Breast epithelium (tissue), 4 donors: ENCODE measurements at places on chromosomes 11 and 22. TPM values are rescaled to one million over a fixed set of nuclear protein-coding genes. Genes with fewer than 3 reads are reported as not detected.

C2CD3 gene
- total RNA-seq = 44.5 TPM

FBXO3 gene
- total RNA-seq = 60.6 TPM

DNA sequence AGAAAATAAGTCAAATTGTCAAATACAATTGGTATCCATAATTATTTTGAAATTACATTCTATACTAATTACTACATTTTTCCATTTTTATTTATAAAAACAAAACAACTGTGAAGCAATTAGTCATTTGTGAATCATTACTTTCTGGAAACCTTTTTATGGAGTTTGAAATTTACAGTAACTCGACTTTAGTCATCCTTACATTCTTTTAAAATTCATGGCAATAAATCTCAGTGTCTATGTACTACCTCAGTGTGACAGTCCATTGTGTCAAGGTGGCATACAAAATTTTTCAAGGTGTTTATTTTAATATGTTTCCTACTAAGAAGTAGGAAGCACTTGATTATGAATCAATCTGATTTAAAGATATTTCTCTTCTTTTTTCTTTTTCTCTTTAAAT, 1949.4 kb upstream of the RAG2 start:
- DNase-seq = no peak

- DNase-seq = no peak
These were observed 14.5 kb downstream of the XNDC1N start for GRCh38 chr11:71913756-71914526.

CD248 gene
- 17.3 TPM for total RNA-seq

DNA sequence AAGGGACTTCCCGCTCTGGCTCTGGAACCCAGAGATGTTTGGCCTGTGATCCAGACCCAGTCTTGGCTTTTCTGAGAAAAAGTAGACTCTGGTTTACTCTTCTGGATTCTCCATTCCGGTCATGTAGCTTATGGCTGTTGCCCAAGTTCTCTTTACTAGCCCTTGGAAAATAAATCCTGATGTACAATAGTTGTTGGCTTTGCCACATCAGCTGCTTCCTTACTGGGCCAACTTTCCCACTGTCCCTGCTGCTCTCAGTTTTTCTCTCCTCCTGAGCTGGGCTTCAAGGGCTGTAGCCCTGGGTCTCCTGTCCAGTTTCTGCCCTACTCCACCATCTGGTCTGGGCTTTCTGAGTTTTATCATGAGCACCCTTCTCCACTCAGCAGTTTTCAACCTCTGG, 12.5 kb downstream of the PATZ1 start:
- no peak for DNase-seq

- no peak for DNase-seq
These were observed 17.5 kb downstream of the CDC45 start for GRCh38 chr22:19497245-19497644.

CAPN5 gene
- 2.8 TPM for total RNA-seq

- no peak for DNase-seq
These were observed 71.5 kb upstream of the RAB38 start for GRCh38 chr11:88246696-88247095.

- DNase-seq = no peak
These were observed 2.2 kb downstream of the BRD1 start for GRCh38 chr22:49825436-49825835.

- DNase-seq = no peak
These were observed 47.5 kb upstream of the SPATA19 start for GRCh38 chr11:133892584-133893380.

GRCh38 chr11:14327116-14327515, 31.9 kb downstream of the RRAS2 start:
- no peak for DNase-seq

- no peak for DNase-seq
These were observed 53.1 kb downstream of the SLC22A12 start for GRCh38 chr11:64643920-64644646.

DNA sequence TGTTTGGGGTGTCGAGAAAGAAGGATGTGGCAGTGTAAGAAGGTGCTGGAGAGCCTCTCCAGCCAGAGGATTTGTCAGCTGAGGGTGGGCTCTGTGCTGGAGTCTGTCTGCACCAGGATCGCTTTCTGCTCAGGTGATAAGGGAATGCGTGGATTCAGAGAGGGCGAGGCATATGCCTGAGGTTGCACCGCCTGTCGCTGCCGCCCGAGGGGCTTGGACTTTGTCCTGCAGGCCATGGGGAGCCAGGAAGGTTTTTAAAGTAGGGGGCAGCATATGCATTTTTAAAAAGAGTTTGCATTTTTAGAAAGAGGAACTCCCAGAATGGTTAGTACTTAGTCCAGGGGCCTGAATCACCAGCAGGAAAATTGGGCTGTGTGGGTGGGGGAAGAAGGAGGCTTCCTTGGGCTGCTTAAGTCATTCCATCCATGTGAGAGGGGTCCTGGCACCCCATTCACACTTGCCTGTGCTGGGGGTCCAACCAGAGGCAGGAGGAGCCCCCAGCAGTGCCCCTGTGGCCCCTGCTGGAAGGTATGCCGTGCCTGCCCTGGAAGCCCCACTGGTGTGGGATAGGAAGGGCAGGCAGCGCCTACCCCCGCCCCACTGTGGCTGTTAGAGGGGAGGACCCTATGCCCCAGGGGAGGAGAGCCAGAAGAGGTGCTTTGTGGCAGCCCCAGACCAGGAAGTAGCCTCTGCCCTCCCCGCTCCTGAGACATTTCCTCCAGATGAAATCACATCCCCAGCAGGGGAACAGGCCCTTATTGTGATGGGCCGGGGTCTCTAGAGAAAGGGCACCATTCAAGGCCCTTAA, 35.8 kb upstream of the MYRF start:
- DNase-seq = no peak

- no peak for DNase-seq
These were observed 63.1 kb downstream of the SOX6 start for GRCh38 chr11:16293204-16293681.

GRCh38 chr11:3669742-3670183, 1.4 kb downstream of the CHRNA10 start:
- no peak for DNase-seq

PRR5L gene
- 16.0 TPM for total RNA-seq

MPZL2 gene
- total RNA-seq = 73.1 TPM

- DNase-seq = no peak
These were observed 19.2 kb downstream of the NECTIN1 start for GRCh38 chr11:119709638-119710346.

B3GAT1 gene
- 2.8 TPM for total RNA-seq

HBE1 gene
- not detected for total RNA-seq

GRCh38 chr11:27370374-27370773, 7.4 kb upstream of the CCDC34 start:
- no peak for DNase-seq

TRIM49D1 gene
- total RNA-seq = not detected

SLC17A6 gene
- not detected for total RNA-seq

DNA sequence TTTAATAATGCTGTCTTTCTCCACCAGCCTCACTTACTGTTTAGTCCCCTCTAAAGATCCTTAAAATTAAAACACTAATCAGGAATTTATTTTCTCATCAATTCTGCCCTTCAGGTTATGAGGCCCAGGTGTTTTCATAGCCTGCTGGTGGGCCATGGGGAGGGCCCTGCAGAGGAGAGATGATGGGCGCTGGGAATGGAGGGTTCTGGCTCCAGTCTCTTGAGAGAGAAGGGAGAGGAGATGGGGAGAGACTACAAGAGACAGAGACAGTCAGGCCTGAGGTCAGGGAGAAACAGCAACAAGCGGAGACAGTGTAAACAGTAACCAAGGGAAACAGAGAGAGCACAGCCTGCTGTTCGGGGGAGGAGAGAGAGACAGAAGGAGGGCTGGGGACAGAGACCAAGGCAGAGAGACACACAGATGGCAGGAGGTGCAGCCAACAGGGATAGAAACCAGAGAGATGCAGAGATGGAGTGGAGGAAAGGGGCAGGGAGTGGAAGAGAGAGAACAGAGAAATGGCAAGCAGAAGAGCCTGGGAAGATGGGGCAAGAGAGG, 187.3 kb upstream of the SYT13 start:
- DNase-seq = no peak

NOL12 gene
- total RNA-seq = 29.4 TPM

DNA sequence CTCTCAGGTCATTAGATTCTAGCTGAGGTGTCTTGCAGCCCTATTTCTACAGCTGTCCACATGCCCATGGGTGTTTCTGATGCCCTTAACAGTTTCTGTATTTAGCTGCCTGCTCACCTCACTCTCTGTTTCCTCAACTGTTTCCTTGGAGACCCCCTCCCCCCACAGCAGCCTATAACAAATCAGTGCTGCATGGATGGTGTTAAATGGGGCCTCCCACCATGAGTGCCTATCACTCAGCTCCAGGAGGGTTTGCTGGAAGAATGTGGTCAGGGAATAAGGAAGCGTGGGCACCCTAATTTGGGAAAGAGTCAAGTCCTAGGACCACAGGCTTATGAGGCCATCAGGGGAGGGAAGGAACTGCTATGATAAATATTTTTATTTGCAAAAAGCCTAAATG, 8.6 kb downstream of the KLHL35 start:
- no peak for DNase-seq

- DNase-seq = no peak
These were observed at the start of gene GLYAT for GRCh38 chr11:58731819-58732218. Gene GLYAT (minus strand): TSS chr11:58731943. CDS start chr11:58724496, 7,447 bp downstream.

DNA sequence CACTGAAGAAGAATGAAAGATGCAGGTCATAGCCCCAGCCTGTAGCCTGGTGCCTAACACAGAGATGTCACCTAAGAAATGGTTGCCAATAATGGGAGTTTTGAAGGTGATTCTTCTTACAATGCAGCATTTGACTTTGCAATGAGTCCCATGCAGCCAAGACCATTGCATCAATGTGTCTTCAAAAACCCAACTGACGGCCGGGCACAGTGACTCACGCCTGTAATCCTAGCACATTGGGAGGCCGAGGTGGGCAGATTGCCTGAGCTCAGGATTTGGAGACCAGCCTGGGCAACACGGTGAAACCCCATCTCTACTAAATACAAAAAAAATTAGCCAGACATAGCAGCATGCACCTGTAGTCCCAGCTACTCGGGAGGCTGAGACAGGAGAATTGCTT, 89.3 kb upstream of the ASPHD2 start:
- no peak for DNase-seq

- no peak for DNase-seq
These were observed 256.5 kb downstream of the MN1 start for GRCh38 chr22:27545085-27545484.

DNA sequence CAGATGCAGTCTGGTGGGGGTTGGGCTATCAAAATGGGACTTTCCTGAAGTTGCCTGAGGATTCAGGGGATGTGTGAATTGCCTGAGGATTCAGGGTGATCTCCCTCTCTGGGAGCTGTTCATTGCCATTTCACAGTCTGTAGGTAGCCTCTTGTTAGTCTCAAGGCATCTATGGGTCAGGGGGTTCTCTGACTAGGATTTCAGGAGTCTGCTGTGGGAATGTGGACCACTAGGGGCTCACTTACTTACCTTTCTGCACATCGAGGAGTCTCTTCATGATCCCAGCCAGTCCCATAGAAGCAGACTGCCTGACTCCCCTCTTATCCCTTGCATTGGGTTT, 54.0 kb downstream of the KCNQ1OT1 start:
- DNase-seq = no peak

- DNase-seq = no peak
These were observed 14.3 kb downstream of the FXYD6 start for GRCh38 chr11:117862019-117862725.

GRCh38 chr11:72784662-72785061, 9.2 kb downstream of the STARD10 start:
- DNase-seq = no peak

ANKK1 gene
- total RNA-seq = 3.4 TPM

SCGB2A2 gene
- total RNA-seq = 715 TPM

PRAME gene
- not detected for total RNA-seq

PACS1 gene
- total RNA-seq = 38.6 TPM

DNA sequence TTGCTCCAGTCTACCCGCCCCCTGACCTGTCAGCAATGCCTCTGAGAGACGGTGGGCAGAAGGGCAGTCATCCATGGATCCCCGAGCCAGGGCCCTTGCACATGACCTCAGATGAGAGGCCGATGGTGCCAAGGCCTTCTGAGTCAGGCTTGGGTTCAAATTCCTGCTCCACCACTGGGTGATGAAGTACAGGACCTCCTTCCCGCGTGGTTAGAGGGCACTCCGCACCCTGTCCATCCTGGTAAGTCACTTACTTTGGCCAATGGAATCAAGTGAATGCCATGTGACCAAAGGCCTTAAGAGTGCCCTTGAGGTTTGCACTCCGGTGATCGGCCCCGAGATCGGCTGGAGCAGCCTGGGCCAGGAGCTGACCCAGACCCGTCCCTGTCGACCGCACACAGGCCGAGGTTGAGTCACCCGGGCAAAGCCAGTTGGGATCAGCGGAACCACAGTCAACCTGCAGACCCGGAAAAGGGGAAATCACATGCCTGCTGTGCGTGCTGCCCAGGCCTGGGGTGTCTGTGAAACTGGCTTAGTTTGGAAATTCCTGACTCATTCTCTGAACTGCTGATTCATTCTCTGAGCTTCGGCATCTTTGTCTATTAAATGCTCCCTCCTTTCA, 48.9 kb downstream of the RTL6 start:
- DNase-seq = no peak

DNA sequence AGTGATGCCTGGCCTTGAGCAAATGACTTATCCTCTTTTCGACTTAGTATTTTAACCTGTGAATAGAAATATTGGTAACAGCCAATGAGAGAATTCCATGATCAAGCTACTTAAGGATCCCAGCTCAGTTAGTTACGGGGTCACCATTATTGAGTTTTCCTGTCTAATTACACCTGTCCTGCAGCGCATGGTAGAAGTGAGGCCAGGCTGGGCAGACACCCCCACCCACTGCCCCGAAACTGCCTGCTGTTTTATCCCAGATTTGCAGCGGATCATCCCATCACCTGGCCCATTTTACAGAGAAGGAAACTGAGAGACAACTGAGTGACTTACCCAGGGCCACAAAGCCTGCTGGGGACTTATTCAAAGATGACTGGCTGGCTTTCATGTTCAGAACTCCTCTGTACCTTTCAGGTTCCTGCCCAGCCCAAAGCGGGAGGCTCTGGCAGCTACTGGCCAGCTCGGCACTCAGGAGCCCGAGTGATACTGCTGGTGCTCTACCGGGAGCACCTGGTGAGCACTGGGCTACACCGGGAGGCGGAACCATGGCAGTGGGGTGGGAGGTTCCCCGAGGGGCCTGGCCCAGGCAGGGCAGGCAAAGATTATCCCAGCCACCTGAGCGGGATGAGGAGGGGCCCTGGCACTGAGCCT, 1.4 kb downstream of the MUS81 start:
- DNase-seq = no peak

GRCh38 chr22:19984851-19985811, 31.5 kb downstream of the ARVCF start:
- no peak for DNase-seq
